Activated CD4-positive, alpha-beta memory T cell treated with anti-CD3 and anti-CD28 coated beads for 36 hours (primary cell): ENCODE measurements at places on chromosomes 3 and 15. TPM values are rescaled to one million over a fixed set of nuclear protein-coding genes. Genes with fewer than 3 reads are reported as not detected.

The SLC2A2 gene
- not detected for total RNA-seq

The RFT1 gene
- total RNA-seq, result 35.0 TPM

The CCDC54 gene
- not detected for total RNA-seq

The COL7A1 gene
- total RNA-seq, result 1.1 TPM

The CEMIP gene
- total RNA-seq, result 0.07 TPM

The HES1 gene
- total RNA-seq, result 1.00 TPM

DNA sequence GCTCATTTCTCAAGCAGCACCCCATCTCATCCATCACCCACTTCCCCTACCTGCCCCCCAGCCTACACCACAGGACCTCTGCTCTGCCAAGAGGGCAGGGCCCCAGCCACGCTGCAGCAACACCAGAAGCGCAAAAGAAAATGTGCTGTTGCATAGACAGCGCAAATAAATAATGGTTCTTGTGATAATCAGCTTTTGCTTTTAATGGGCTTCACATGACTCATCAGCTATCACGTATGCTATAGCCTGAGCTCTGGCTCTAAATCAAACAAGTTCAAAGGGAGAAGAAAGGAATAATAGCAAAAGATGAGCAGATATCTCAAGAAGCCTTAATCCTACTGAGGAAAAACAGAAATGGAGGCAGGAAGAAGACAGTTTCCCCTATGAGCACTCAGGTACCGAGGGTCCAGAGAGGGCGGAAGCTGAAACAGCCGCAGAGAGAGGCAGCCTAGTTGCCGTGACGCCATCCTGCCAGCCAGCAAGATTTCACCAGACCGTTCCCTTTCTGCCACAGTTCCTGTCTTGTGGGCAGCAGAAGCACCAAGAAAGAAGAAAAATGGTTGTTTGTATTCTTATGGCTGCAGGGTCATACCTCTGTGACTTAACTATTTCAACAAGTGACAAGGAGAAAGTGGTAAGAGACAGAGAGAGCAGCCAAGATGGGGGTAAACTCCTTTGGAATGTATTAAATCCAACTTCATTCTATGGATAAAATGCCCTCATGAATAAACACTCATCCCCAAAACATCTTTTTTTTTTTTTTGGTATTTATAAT is 22.0 kb downstream of the RAB27A start:
- peaks cover 67% of the 10 kb centered on the region for H3K36me3 ChIP-seq
- no peaks in the 10 kb centered on the region for H3K27me3 ChIP-seq
- DNase-seq, result peak; percentile 83
- H3K4me3 ChIP-seq, result peak overlapping the region; percentile 62
- H3K27ac ChIP-seq, result peak overlapping the region; percentile 90
- H3K4me1 ChIP-seq, result peaks cover 73% of the 10 kb centered on the region

GRCh38 chr3:195195321-195196209 is 75.4 kb downstream of the XXYLT1 start:
- H3K27me3 ChIP-seq, result no peaks in the 10 kb centered on the region
- H3K36me3 ChIP-seq, result peaks cover 5% of the 10 kb centered on the region
- no peak for DNase-seq
- H3K4me3 ChIP-seq, result no peak overlapping the region

DNA sequence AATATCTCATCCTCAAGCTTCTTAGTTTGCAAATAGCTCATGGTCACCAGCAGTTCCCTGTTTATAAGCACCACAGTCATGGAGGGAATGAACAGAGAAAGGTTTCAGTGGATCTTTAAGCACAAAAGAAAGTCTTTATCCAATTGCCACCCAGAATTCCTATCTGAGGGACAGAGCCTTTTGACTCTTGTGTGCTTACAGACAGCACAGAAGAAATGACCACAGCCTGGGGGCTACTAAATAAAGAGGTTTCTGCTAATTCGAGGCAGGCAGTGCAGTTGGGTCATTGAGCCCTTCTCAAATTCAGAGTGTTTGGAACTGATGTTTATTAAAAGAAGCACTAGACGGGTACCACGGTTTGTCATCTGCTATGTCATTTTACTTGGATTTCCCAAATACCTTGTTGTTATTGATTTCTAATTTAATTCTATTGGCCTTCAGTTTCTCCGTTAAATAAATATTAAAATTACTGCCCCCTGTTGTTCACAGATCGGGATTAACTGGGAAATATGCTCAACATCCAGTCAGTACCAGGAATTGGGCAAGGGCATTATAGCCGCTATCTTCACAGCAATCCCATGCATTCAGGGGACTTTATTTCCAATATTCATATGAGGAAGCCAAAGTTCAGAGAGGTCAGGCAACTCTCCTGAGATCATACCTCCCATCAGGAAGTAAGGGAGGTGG is 3.6 kb downstream of the PRICKLE2 start:
- no peak overlapping the region for H3K4me3 ChIP-seq
- no peaks in the 10 kb centered on the region for H3K36me3 ChIP-seq
- DNase-seq, result no peak
- H3K27me3 ChIP-seq, result peaks cover 1% of the 10 kb centered on the region
- no peaks in the 10 kb centered on the region for H3K4me1 ChIP-seq

DNA sequence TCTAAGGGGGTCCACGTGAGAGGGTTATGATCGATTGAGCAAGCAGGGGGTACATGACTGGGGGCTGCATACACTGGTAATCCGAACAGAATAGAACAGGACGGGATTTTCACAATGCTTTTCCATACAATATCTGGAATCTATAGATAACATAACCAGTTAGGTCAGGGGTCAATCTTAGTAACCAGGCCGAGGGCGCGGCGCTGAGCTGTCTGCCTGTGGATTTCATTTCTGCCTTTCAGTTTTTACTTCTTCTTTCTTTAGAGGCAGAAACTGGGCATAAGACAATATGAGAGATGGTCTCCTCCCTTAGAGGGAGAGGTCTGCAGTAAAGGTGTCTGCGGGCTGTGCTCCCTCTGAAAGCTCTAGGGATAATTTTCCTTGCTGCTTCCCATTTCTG is 261.3 kb downstream of the XXYLT1 start:
- no peak overlapping the region for H3K27ac ChIP-seq
- H3K4me3 ChIP-seq, result no peak overlapping the region
- no peak for DNase-seq
- peaks cover 4% of the 10 kb centered on the region for H3K27me3 ChIP-seq

DNA sequence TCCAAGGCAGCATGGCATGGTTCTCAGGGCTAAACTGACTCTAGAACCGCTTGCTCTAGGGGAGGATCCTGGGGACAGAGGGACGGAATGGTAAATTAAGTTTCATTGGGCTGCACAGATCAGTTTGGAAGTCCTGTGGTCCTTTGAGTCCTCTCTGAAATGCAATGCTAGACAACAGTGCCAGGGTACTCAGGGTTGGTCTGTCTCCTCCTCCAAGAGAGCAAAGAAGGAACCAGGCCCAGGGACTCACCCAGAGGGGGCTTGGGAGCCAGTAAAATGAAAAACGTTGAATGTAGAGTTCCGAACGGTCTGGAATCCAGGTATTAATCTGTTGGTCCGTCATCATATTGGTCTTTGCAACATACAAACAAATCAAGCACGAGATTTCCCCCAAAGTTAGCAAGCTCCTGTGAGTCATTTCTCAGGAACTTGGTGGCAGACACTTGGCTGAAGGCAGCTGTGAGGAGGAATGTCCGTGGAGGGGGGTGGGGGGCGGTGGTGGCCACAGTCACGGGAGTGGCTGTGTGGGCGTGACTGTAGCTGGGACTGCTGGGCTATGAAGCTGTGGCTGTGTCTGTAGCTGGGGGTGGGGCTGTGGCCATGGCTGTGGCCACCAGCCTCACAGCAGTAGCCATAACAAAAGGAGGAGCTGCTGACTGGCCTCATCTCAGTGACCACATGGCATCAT is 361.0 kb downstream of the SHQ1 start:
- H3K36me3 ChIP-seq, result peaks cover 16% of the 10 kb centered on the region
- no peaks in the 10 kb centered on the region for H3K27me3 ChIP-seq
- peak; percentile 83 for DNase-seq

- H3K4me3 ChIP-seq, result no peak overlapping the region
- DNase-seq, result no peak
- no peak overlapping the region for H3K27ac ChIP-seq
- H3K4me1 ChIP-seq, result peaks cover 45% of the 10 kb centered on the region
Measured at GRCh38 chr3:23834082-23834870, 28.5 kb downstream of the UBE2E1 start.

DNA sequence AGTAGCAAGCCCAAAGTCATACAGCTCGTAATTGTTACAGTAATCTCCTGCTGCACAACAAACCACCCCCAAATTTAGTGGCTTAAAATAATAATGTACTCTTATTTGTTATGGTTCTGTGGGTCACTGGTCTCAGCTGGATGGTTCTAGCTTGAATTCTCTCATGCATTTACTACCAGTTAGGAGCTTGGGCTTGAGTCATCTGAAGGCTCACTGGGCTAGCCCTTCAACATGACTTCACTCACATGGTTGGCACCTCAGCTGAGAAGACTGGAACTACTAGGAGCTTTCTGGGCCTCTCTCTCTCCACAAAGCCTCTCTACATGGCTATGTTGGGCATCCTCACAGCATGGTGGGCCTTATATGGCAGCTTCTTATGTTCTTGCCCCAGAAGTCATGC is 12.5 kb downstream of the PCOLCE2 start:
- peaks cover 6% of the 10 kb centered on the region for H3K4me1 ChIP-seq
- no peak for DNase-seq
- no peak overlapping the region for H3K4me3 ChIP-seq
- no peak overlapping the region for H3K27ac ChIP-seq
- peaks cover 10% of the 10 kb centered on the region for H3K27me3 ChIP-seq
- no peaks in the 10 kb centered on the region for H3K36me3 ChIP-seq

GRCh38 chr3:106403371-106404145 is 534.7 kb upstream of the CBLB start:
- no peak for DNase-seq
- no peak overlapping the region for H3K27ac ChIP-seq
- H3K4me1 ChIP-seq, result peaks cover 4% of the 10 kb centered on the region
- H3K27me3 ChIP-seq, result no peaks in the 10 kb centered on the region
- H3K4me3 ChIP-seq, result no peak overlapping the region

DNA sequence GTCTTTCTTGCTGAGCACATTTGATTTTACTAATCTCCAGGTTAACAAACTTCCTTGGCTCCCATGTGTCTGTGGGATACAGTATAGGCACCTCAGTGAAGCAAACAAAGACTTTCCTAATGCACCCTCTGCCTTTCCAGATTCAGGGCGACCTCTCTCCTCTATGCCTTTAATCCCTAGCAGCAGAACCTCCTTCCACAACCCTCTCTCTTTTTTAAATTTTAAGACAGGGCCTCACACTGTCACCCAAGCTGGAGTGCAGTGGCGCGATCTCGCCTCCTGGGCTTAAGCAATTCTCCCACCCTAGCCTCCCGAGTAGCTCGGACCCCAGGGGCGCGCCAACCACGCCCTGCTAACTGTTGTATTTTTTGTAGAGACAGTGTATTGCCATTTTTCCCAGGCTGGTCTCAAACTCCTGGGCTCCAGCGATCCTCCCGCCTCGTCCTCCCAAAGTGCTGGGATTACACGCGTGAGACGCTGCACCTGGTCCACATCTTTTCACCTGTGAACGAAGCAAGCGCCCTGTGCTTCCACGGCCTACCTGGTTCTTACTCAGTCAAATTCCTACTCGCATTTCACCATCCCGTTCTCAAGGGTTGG is 1.7 kb upstream of the HACD3 start:
- H3K4me1 ChIP-seq, result peaks cover 20% of the 10 kb centered on the region
- no peaks in the 10 kb centered on the region for H3K27me3 ChIP-seq
- no peak for DNase-seq
- H3K36me3 ChIP-seq, result peaks cover 2% of the 10 kb centered on the region

DNA sequence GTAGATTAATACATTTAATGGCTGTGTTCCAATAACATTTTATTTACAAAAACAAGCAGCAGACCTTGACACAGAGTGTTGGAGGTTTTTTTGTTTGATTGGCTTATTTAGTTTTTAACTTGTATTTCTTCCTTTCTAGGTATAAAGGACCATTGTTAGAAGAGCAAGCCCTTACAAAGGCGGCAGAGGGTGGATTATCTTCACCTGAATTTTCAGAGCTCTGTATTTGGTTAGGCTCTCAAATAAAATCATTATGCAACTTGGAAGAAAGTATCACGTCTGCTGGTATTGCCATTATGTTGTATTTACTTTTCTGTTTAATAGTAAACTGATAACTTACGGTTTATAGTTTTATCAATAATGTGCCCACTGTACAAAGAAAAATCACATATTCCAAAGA is 10.0 kb downstream of the FAM98B start:
- H3K4me3 ChIP-seq, result no peak overlapping the region
- peaks cover 4% of the 10 kb centered on the region for H3K36me3 ChIP-seq
- H3K27me3 ChIP-seq, result no peaks in the 10 kb centered on the region
- DNase-seq, result no peak
- H3K4me1 ChIP-seq, result peaks cover 25% of the 10 kb centered on the region

GRCh38 chr3:16474920-16475319 is 38.6 kb downstream of the RFTN1 start:
- H3K27ac ChIP-seq, result no peak overlapping the region
- no peak for DNase-seq
- H3K4me3 ChIP-seq, result no peak overlapping the region
- H3K36me3 ChIP-seq, result peaks cover 76% of the 10 kb centered on the region
- peaks cover 36% of the 10 kb centered on the region for H3K4me1 ChIP-seq
- H3K27me3 ChIP-seq, result no peaks in the 10 kb centered on the region
